Hematopoietic multipotent progenitor cell (in vitro differentiated cells): ENCODE measurements at places on chromosomes 5 and 9. TPM values are rescaled to one million over a fixed set of nuclear protein-coding genes. Genes with fewer than 3 reads are reported as not detected.

GRCh38 chr9:34601937-34602573, 9.8 kb downstream of the RPP25L start:
- no peak for DNase-seq

GRCh38 chr5:851553-851952, 767 bp upstream of the ZDHHC11 start:
- DNase-seq = no peak

- peak; percentile 46 for DNase-seq
Observed at GRCh38 chr5:154967421-154968024, 26.6 kb downstream of the MRPL22 start.

GRCh38 chr5:180785121-180785781, 17.4 kb downstream of the MGAT1 start:
- no peak for DNase-seq

DNA sequence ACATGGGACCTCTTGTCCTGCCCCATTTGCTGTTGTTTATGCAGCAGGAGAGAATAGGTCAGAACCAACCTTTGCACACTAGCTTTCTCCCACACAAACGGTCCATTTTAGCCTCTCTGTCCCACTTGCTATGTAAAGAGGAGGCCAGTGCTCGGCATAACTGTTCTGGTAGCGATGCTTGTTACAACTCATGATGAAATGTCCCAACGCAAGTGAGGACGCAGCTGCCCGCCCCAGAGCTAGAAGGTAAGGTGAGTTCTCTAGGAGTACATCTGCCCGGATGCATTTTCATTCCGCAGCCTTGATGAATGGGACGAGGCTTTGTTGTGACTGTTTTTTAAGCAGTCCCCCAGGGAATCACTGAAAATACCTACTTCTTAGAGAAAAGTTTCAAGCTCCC, 14.1 kb downstream of the S1PR3 start:
- no peak for DNase-seq

DNA sequence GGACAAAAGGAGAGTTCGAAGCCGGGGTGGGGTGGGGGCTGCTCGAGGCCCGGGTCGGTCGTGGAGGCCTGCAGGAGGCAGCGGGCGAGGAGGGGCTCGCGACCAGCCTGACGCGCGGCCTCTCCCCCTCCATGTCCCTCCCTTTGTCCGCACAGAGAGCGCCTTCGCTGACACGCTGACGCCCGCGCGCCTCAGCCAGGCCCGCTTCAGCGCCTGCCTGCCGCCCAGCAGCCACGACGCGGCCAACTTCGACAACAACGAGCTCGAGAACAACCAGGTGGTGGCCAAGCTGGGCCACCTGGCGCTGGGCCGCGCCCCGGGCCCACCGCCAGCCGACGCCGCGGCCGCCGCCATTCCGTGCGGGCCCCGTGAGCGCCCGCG, 42.2 kb downstream of the NEURL1B start:
- no peak for DNase-seq

DNA sequence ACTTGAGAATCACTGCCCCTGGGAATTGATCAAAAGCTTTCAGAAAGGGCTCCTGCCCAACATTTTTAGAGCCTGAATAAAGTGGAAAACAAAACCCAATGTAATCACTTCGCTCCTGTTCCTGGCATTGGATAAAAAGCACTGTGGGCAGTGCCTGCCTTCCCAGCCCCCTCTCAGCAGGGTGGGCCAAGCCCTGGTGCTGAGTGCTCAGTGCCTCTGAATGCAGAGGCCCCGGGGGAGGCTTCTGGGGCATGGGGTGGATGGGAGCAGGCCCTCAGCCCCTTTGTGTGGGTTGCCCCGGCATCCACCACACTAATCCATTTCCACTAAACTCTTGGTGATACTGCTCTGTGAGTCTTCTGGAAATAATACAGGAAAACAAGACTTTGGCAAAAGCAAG, 55.6 kb downstream of the CFAP90 start:
- DNase-seq = no peak

- DNase-seq = peak; percentile 2
Observed at GRCh38 chr9:19720377-19720776, 68.5 kb downstream of the SLC24A2 start.

DNA sequence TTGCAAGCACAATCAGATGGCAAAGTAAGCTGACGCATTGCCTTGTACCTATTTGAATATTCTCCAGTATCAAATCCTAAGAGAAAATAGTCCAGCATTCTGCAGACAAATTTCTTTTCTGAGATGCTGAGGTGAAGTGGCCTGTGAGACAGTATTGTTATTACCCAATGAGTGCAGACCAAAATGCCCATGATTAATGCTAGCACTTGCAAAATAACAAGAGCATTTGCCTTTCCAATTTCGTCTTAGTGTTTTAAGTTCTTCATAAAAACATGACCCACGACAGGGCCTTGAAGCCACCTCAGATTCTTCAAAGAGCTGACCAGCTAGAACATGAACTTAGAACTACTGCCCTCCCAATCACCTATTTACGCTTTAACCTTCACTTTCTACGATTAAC, 2.6 kb upstream of the IQGAP2 start:
- no peak for DNase-seq

DNA sequence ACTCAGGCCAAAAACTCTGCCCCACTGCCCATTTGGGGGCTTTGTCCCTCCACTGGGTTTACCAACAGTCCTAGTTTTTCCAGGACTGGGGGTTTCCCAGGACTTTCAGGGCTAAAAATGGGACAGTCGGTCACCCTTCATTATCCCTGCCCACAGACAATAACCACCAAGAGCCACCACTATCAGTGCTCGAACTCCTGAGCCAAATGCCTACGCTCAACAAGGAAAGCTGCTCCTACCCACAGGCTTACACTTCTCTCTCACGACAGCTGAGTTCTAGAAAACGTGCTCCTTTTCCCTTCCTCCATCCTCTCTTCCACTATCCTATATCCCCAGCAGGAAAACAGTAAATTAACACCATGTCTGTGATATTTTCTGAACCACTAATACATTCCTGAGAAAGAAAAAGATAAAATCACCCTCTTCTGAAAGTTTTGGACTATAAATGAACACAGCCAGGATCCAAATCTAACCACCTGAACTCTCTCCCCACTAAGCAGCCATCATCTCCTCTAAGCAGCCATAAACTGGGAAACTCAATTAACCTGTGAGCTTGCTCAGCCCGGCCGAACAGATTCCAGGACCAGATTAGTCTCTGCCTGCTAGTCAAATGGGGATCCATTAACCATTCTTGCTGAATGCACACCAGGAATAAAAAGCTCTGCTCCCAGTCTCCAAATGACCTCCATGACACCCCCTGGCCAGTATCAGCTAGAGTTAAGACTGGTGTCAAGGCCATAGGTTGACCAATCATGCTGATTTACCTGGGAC, 41.8 kb downstream of the KLHL3 start:
- no peak for DNase-seq

DNA sequence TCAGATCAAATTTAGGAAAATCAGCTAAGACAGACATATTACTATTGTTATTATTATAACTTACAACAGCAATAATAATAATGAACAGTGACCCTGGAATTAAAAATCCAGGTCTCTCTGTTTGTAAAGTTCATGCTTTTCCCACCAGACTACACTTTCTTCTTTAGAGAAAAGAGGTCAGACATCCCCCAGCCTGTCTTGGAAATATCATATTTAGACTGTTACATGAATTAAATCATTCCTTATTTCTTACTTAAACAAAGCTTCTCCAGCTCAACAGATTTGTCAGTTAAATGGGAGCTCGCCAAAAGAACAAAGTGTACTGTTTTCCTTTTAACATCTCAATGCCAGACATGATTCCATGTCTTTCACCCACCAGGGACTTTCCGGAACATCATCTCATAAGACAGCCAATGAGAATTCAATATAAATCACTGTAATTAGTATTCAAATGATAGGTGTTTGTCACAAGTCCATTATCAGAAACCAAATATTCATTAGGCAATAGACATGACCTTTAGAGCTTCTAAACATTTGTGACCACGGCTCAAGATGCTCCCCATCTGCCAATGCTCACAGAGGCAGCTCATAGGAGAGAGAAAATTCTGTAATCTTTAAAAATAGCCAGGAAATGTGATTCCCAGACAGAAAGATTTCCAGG, 351.9 kb downstream of the ENC1 start:
- DNase-seq = no peak

DNA sequence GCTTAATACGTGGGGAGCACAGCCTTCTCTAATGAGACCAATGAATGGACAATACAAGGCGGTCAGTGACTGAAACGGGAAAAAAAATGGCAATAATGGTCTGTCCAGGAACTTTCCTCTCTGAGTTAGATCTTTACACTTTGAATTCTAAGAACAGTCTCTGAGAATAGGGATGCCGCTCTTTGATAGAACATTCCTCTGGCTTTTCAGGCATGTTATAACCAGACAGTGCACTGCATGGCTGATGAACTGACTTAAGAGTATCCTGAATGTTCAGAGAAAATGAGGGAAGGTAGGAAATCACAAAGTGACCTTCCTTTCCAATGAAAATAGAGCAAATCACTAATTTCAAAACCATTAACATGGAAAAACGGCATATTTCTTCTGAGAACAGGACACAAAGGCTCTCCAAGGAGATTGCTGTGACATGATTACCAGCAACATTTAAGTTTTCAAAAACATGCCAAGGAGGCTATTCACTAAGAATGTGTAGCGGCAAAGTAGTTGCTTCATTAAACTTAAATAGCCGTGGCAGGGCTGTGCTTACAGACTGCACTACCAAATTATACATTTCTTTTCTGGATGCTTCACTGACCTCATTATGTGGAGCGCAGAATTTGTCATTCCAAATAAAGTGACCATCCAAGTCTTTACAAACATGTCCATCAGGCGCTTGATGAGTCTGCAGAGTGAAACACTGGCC, 105.9 kb downstream of the MARCHF3 start:
- no peak for DNase-seq

- no peak for DNase-seq
Observed at GRCh38 chr9:36137392-36138004, 965 bp downstream of the GLIPR2 start.

GRCh38 chr9:38423273-38423972, 831 bp downstream of the IGFBPL1 start:
- DNase-seq = no peak

- no peak for DNase-seq
Observed at GRCh38 chr5:145495741-145496140, 339.4 kb downstream of the PRELID2 start.

DNA sequence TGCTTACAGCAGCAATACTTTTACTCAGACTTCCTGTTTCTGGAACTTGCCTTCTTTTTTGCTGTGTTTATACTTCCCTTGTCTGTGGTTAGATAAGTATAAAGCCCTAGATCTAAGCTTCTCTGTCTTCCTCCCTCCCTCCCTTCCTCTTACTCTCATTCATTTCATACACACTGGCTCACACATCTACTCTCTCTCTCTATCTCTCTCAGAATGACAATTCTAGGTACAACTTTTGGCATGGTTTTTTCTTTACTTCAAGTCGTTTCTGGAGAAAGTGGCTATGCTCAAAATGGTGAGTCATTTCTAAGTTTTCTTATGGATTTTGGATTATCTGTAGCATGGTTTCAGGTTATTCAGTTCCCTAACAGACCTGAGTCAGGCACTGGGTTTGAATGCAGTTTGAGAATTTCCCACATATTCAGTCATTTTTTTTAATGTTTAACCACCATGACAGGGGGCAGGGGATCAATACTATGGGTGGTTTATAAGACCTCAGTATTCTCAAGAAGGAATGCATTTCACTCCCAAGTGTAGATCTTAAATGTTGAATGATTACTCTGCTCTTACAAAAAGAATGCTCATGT, at the start of gene IL7R:
Gene IL7R (plus strand): TSS at position 127 of the 587 bp plus-strand sequence. CDS start 87 bp downstream, at position 214.
- DNase-seq = peak; percentile 26

Gene WDR38
- not detected for total RNA-seq

Gene OTULINL
- total RNA-seq = 1.9 TPM

Gene RBM18
- 3.5 TPM for total RNA-seq

Gene PCDHA9
- under 0.01 TPM for total RNA-seq

Gene CATSPER3
- 0.27 TPM for total RNA-seq

Gene C5orf47
- not detected for total RNA-seq

Gene ELP1
- 17.2 TPM for total RNA-seq

Gene STC2
- 0.27 TPM for total RNA-seq

Gene CEL
- 1.3 TPM for total RNA-seq

Gene FBN2
- total RNA-seq = 0.27 TPM

Gene IRX2
- total RNA-seq = under 0.01 TPM

Gene MRPL41
- 18.3 TPM for total RNA-seq

Gene ANKRD55
- under 0.01 TPM for total RNA-seq

Gene SPATA31D1
- total RNA-seq = not detected

Gene PCSK5
- 3.0 TPM for total RNA-seq

Gene SUSD3
- total RNA-seq = 28.0 TPM

Gene FBLL1
- total RNA-seq = 0.54 TPM

Gene EQTN
- total RNA-seq = not detected
